HCT116 (cell line): ENCODE measurements at places on chromosomes 6 and 20. TPM values are rescaled to one million over a fixed set of nuclear protein-coding genes. Genes with fewer than 3 reads are reported as not detected.
A peak's percentile ranks its signal among the peaks of the same experiment; 100 is the strongest.

DNA sequence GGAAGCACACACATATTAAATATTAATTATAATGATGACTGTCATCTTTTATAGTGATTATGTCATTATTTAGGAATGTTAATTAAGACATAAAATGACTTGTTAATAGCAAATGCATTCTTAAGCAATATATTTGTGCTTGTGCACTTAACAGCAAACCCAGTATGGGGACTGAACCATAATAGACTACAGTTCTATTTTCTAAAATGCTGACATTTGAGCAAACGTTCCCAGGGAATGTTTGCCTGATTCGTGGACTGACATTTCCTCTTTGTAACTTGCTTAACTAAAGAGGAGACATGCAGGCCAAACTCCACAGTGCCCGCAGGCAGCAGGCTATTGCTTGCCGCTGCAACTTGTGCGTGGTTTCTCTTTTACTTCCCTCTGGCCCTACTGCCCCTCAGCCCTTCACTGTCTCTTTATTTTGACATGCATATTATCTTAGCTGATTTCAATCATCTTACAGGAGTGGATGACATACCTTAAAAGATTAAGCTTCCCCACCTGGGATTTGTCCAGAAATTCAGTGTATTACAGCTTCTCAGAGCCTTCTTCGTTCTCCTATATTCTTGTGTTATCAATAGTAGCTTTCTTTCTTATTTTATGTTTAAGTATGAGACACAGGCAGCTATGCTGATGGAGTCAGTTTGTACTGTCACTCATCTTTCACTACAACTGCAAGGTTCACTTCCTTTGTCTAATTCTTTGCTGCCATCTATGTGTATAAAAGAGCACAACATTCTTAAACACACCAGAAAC, 141.5 kb downstream of the GMDS start:
- H3K4me3 ChIP-seq: no peak overlapping the region
- peak; percentile 19 for DNase-seq
- peak overlapping the region; percentile 29 for H3K27ac ChIP-seq
- H3K4me1 ChIP-seq: peaks cover 9% of the 10 kb centered on the region; the same call in 1 of the 2 replicates
- no peaks in the 10 kb centered on the region for H3K36me3 ChIP-seq
- no peaks in the 10 kb centered on the region for H3K27me3 ChIP-seq

DNA sequence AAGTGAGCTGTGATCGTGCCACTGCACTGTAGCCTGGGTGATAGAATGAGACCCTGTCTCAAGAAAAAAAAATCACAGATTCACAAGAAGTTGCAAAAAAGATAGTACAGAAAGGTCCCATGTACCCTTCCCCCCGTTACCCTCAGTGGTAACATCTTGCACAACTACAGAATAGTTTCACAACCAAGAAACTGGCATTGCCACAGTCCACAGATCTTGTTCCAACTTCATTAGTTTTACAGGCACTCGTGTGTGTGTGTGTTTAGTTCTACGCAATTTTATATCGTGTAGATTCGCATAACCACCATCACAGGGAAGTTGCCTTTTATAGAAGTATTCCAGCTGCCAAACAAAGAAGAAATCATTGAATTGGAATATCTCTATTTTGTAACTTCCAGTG, 19.1 kb downstream of the SPATA2 start:
- no peaks in the 10 kb centered on the region for H3K4me1 ChIP-seq
- no peaks in the 10 kb centered on the region for H3K27me3 ChIP-seq
- no peak for DNase-seq
- H3K36me3 ChIP-seq: no peaks in the 10 kb centered on the region

The AVP gene
- total RNA-seq: not detected

DNA sequence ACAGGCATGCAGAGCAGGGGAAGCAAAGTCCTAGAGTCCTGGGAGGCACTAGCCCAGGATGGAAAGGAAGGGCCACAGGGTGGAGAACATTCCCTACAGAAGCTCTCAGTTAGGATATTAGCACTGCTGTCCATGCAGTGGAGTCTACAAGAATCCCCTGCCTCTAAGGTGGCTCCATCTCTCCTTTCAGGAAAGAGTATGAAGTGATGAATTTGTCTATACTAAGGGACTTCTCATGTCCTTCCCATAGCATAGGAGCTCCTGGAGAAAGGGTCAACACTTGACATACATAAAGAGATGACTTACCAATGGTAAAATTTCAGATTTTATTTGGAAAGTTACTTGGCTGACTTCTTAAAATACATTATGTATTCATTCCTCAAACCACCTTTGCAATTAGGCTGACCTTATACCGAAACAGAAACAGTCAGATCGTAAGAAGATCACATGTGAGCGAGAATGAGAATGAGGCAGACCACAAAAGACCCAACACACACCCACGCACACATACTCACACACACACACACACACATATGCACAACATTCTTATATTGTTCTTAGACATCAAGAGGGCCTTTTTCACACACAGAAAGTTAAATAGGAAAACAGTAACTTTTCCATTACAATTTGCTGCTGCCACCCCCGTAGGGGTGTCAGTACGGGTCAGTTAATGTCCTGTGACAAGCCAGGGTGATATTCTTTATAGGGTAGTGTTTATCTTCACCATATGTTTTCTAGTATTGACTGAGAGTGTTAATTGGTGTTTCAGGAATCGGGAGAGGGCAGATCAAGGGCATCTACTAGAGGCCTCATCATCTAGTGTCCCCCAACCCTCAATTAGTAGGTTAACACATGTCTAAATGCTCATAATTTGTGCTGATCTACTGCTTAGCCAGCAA, 159.4 kb downstream of the FAXC start:
- H3K36me3 ChIP-seq: no peaks in the 10 kb centered on the region
- H3K4me1 ChIP-seq: no peaks in the 10 kb centered on the region
- no peak overlapping the region for H3K4me3 ChIP-seq
- H3K27ac ChIP-seq: no peak overlapping the region
- DNase-seq: no peak

DNA sequence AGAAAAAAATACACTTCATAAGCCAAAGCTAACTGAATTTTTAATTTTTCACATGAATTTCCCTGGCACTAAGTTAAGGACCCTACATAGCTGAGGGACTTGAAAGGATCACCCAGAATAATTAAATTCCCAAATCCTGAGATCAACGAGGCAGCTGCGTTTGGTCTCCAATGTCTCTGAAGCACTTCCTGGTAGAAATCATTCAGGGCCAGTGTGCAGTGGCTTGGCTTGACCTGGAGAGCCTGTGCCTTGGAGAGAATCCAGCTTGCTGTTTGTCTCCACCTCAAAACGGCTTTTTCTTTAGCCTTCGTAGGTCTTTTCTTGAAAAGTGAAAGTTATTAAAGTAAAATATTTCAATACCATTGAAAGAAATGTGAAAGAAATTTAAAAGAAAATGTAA, 92.4 kb downstream of the SMOC2 start:
- DNase-seq: no peak
- no peak overlapping the region for H3K4me3 ChIP-seq
- H3K27me3 ChIP-seq: no peaks in the 10 kb centered on the region
- H3K4me1 ChIP-seq: no peaks in the 10 kb centered on the region
- H3K36me3 ChIP-seq: no peaks in the 10 kb centered on the region
- no peak overlapping the region for H3K27ac ChIP-seq

GRCh38 chr6:151299011-151299410, 59.2 kb downstream of the AKAP12 start:
- no peaks in the 10 kb centered on the region for H3K27me3 ChIP-seq
- no peaks in the 10 kb centered on the region for H3K4me1 ChIP-seq
- H3K27ac ChIP-seq: no peak overlapping the region

The HLA-DOA gene
- total RNA-seq: 0.39 TPM

The SIRPA gene
- 15.3 TPM for total RNA-seq

The GPLD1 gene
- total RNA-seq: 2.1 TPM

DNA sequence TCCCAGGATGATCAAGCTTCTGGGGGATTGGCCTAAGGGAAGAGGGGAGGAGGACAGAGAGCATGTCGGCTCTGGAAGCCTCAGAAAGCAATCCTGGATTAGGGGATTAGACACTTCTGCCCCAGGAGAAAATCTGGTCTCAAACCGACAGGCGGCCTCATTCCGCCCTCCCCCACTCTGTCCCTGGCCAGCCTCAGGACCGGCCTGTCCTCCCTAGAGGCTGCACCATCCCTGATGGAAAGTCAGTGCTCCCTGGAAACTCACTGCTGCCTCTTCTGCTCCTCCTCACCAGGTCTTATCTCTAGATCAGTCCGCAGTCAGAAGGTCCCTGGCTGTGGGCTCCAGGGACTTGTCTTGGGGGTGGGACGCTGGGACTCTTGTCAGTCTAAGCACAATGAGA, 905 bp upstream of the SLC12A5 start:
- no peaks in the 10 kb centered on the region for H3K36me3 ChIP-seq
- no peak for DNase-seq
- H3K4me3 ChIP-seq: no peak overlapping the region
- H3K4me1 ChIP-seq: no peaks in the 10 kb centered on the region

DNA sequence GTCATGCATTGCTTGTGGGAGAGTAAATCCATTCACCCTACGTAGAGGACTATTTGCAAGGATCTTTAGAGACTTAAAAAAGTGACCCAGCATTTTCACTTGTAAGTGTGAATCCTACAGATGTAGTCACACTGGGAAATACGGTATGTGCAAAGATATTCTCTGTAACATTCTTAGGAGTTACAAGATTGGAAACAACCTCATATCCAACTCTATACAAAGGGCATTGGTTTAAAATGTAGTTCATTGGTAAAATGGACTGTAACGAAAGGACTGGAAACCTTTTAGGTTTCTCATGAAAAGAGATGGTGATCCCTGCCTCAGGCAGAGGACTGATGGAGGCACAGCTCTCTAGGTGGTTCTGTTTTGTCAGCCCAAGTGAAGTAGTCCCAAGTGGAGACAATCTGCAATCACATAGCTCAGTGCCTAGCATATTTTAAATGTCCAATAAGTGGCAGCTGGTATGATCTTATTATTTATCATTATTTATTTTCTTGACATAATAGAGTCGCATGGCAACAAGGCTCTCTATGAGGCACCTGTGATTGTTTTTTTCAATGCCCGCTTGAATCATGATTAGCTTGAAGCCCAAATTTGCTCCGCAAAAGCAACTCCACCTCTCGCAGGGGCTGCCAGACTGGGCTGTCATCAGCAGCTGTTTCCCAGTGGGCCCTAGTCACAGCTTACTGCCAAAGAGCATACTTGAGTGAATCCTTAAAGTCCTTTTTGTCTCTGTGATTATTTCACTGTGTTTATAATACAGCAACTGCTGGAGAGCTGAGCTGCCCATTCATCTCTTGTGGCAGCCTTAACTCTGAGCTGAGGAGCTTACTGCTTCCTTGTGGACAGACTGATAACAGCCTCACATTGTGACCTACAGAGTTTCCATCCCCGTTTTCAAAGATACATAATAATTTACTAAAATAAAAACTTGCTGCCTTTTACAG, 19.8 kb upstream of the ENPP1 start:
- no peaks in the 10 kb centered on the region for H3K4me1 ChIP-seq
- H3K27ac ChIP-seq: no peak overlapping the region
- DNase-seq: no peak
- H3K4me3 ChIP-seq: no peak overlapping the region

DNA sequence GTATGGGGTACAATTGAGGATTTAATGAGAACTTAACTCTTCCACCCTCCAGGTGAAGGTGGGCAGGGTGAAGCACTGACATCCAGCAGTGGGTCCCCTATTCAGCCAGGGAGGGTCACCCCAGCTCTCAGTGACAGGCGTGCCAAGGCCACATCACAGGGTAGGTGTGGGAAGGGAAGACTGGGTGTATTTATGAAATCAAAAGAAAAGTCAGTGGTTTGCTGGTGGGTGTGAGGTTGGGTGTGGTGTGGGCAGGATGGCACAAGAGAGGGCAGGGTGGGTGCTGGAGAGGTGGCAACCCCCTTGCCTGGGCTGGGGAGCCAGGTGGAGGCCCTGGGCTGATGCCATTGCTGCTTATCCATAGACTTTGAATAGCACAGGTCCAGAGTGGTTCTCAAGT, 16.6 kb downstream of the SYNDIG1 start:
- no peak overlapping the region for H3K27ac ChIP-seq
- H3K36me3 ChIP-seq: no peaks in the 10 kb centered on the region
- no peak overlapping the region for H3K4me3 ChIP-seq
- DNase-seq: no peak
- H3K27me3 ChIP-seq: no peaks in the 10 kb centered on the region

DNA sequence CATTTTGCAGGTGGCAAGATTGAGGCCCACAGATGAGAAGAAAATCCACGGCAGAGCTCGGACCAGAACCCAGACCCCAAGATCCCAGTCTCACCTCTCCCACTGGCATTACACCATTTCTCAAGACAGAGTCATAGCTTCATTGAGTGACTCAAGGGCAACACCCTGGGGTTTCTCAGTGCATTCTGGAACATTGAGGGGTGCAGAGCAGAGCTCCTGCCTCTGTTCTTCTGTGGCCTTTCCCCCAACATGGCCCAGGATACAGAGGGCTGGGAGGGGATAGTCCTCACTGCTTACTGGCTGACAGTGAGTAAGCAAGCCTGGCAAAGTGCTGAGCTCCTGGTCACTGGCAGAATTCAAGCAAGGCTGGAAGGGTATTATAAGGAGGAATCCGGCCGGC, 74.0 kb downstream of the MDGA1 start:
- H3K4me1 ChIP-seq: peaks cover 45% of the 10 kb centered on the region
- H3K27me3 ChIP-seq: no peaks in the 10 kb centered on the region
- no peak for DNase-seq
- H3K27ac ChIP-seq: no peak overlapping the region
- H3K4me3 ChIP-seq: no peak overlapping the region

The ANKRD66 gene
- total RNA-seq: not detected

DNA sequence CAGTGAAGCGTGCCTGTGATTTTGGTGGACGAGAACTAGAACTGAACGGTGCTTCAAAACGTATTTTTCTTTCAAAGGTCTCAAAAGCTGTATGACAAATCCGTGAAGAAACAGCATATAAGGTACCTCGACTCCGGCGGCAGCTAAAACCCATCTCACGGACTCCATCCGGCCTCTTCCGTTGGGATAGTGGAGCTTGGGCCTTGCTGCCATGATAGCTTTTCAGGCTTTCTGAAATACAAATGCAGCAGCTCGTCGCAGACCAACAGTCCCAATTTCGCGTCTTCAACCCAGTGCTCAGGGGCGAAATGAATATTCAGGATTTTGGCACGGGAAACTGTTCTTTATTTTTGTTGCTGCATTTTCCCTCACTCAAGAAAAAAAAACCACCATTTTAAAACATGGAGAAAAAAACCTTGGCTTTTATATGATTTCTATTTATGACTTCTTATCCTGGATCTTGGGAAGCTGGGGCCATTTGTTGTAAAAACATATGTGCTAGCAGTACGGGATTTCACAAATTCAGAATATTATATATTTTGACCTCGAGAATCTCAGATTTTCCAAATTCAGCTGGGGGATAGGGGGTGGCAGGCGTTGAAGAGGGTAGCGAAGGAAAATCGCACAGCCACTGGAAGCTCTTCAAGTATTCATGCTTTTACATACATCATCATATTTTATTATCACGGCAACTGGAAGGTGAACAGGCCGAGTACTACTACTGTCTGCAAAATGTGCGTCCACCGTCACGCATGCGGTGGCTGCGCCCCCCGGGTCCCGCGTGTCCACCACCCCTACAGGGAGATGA, 849 bp downstream of the GSTA4 start:
- no peaks in the 10 kb centered on the region for H3K27me3 ChIP-seq
- peaks cover 13% of the 10 kb centered on the region for H3K4me1 ChIP-seq
- H3K4me3 ChIP-seq: peak overlapping the region; percentile 51
- no peaks in the 10 kb centered on the region for H3K36me3 ChIP-seq
- H3K27ac ChIP-seq: peak overlapping the region; percentile 2; the same call in 1 of the 2 replicates

- H3K4me3 ChIP-seq: no peak overlapping the region
- no peaks in the 10 kb centered on the region for H3K27me3 ChIP-seq
- no peaks in the 10 kb centered on the region for H3K36me3 ChIP-seq
These were observed 278.9 kb downstream of the CENPW start for GRCh38 chr6:126618639-126619343.

GRCh38 chr6:157831424-157832249, 8.6 kb downstream of the SNX9 start:
- no peaks in the 10 kb centered on the region for H3K36me3 ChIP-seq
- H3K27me3 ChIP-seq: no peaks in the 10 kb centered on the region
- no peak for DNase-seq
- H3K27ac ChIP-seq: peak overlapping the region; percentile 66; the same call in 1 of the 2 replicates
- H3K4me3 ChIP-seq: no peak overlapping the region
